ENCODE measurements at places on chromosomes 5 and 9.
A peak's percentile ranks its signal among the peaks of the same experiment; 100 is the strongest.

DNA sequence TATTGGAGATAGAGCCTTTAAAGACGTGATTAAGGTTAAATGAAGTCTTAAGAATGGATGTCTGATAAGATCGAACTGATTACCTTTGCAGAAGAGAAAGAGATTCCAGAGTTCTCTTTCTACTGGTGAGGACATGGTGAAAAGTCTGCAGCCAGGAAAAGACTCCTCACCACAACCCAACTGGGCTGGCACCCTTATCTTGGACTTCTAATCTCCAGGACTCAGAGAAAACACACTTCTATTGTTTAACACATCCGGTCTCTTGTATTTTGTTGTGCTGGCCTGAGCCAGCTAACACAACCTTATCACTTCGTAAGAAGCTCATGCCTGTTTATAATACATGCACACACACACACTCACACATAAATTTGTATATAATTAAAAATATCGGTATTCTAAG lies 489.1 kb downstream of the PRDM9 start:
- DNase-seq = no peak

DNA sequence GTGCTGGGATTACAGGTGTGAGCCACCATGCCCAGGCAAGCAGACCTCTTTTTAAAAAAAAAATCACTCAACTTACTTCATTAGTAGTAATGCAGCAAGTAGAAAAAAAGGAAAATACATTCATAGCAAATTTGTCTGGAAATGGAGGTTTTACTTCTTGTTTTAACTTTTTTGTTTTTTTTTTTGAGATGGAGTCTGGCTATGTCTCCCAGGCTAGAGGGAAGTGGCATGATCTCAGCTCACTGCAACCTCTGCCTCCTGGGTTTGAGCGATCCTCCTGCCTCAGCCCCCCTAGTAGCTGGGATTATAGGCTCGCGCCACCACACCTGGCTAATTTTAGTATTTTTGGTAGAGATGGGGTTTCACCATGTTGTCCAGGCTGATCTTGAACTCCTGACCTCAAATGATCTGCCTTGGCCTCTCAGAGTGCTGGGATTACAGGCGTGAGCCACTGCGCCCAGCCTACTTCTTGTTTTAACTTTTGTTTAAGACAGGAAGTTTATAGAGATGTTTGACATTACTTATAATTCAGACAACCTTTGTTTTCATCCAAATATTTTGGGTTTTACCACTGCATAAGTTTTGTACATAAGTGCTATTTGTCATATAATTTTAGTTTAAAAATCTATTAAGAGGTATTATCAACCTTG lies 26.5 kb downstream of the UBE2R2 start:
- DNase-seq = no peak

GRCh38 chr5:143521141-143521540 lies 117.7 kb upstream of the NR3C1 start:
- no peak for DNase-seq

GRCh38 chr9:99433555-99433954 lies 211.5 kb downstream of the SEC61B start:
- peak; percentile 47 for DNase-seq

DNA sequence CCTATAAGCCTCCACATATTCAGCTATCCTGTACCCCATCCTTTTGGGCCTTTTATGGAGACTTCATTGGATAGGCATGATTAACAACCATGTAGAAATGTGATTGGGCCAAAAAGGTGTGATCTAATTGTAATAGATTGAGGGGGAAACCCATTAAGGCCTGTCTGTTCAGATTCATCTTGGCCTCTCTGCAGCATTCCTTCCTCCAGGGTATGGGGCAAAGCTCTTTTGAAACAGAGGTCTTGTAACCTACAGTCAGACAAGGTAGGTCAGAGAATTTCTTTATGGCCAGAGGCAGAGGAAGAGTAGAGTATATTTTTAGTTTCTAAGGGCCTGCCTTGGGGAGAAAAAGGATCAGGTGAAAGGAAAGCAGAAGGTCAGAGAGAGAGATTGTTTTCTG lies 98.5 kb downstream of the INVS start:
- DNase-seq = no peak

- no peak for DNase-seq
These were observed 90.6 kb downstream of the RALGPS1 start for GRCh38 chr9:127004946-127005769.

DNA sequence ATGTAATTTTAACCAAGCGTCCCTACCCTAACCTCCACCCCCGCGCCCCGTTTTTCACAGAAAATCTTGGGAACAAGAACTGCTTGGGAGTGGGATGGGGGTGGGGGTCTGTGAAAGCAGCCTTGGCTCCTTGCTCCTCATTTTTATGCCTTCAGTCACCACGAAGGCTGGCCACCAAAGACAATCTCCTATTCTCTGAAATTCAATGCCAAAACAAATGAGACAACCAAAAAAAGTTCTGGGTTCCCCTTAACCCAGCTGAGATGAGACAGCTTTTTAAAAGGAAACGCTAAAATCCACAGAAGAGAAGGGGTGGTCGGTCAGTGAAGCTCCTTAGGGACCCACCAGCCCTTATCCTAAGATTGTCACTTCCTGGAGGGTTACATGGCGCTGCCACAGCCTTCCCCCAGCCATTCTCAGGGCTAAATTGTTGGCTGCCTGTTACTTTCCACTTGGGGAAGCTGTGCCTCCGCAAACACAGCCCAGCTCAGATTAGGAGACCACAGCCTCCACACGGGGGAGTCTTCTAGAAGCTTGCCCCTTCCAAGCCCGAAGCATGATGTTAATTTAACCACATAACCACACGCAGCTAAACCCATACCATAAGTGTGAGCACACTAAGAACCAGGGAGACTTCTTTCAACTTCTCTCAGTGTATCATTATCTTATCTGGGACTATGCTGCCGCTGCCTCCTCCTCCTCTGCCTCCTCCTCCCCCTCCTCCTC lies 136.3 kb downstream of the FOXD1 start:
- no peak for DNase-seq

GRCh38 chr9:110148384-110148783 lies 59.6 kb downstream of the C9orf152 start:
- DNase-seq = no peak

DNA sequence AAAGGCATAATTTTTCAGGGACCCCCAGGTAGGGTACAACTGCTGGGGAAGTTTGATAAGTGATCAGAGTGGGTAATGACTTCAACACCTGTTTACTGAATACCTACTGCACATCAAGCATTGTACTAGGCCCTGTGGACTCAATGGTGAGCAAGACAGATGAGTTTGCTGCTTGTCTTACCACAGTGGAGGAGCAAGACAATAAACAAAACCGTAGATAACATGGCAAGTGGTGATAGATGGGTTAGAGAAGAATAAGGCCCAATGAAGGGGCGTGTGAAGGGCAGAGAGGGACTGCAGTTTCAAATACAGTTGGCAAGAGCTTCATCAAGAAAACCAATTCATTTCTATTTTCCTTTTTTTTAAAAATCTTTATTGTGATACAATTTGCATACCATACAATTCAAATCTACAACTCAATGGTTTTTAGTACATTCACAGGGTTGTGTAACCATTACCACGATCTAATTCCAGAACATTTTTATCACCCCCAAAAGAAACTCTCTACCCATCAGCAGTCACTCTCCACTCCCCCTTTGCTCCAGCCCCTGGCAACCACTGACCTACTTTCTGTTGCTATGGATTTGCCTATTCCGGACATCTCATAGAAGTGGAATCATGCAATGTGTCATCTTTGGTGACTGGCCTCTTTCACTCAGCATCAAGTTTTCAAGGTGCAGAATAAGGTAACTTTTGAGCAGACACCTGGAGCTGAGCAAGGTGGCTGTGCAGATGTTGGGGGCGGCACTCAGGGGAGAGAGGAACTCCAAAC lies 31.9 kb upstream of the HAND1 start:
- no peak for DNase-seq

- DNase-seq = no peak
These were observed 48.4 kb downstream of the EXOSC2 start for GRCh38 chr9:130741831-130742449.

DNA sequence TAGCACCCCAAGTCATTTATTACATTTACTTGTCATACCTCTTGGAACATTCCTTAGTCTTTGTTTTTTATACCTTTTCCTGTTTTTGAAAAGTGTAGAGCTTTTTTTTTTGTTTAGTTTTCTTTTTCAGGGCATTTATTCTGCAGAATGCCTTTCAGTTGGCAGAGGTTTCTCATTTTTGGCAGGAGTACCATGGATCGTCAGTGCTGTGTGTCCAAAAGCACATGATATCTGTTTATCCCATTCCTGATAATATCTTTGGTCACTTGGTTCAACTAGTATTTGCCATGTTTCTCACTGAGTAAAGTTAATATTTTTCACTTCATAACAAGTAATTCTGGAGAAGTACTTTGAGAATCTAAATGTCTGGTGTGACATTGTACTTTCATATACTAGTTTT lies 10.7 kb downstream of the OGN start:
- no peak for DNase-seq

DNA sequence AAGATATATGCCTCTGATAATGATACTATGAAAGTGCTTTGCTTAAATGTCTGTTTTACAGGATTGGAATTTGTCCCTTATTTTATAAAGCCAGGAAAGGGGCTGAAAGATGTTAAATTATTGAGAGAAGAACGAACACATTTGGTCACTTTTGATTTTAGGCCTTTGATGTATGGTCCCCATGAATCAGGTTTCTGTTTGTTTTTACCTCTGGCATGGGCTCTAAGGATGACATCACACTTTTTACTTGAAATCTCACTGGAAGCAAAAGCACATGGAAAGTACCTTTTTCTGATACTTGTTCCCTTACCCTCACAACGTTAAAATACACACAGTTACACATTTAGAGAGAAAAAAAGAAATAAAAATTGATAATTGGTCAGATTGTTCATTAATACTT lies 6.9 kb downstream of the OTULIN start:
- no peak for DNase-seq

DNA sequence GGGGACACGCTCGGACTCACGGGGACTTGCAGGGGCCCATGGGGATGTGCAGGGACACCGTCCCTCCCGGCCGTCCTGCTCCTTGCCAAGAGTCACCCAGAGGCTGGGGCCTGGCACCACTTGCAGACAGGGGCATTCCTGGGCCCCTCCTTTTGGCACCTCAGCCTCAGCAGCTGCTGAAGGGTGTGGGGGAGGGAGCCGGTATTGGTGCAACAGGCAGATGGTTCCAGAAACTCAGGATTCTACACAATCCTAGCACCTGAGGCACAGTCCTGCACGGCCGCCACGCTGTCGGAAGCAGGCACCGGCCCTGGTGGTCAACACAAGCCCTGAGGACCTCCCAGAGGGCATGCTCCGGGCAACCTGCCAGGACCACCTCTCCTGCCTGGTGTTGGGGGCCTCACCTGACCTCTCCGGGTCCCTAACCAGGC lies 19.3 kb upstream of the SLC12A7 start:
- DNase-seq = no peak

DNA sequence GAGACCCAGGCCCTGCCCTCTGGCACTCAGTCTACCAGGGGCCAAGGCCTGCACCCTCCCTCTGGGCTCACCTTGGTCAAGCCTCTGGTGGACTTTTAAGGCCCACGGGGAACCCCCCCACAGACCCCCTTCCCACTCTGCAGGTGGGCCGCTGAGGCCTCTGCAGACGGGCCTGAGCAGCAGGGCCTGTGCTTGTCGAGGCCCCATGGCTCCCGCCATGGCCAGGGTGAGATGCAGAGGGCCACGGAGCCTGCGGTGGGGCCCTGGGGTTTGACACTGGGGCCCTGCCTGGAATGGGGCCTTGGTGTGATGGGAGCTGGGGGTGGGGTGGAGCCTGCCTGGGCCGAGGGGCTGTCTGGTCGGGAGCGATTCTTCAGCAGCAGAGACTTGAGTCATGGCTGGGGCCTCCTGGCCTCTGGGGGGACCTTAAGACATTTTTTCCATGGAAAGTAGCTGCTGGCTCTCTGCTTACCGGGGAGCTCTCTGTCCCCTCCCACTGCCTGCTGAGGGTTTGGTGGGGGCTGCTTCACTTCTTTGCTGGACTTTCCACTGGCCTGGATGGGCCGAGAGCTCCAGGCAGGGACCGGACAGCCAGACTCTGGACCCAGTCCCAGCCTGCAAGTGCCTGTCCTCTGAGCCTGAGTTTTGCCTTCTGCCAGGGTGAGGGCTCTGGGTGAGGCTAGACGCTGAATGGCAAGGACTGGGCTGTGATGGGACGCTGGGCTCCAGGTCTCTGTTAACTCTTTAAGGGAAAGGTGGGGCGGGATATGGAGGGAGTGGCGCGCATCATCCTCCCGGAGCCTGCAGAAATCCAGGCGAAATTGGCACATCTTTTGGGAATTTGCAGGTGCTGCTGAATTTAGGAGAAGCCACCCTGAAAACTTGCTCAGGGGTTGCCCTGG lies 132.2 kb downstream of the RXRA start:
- DNase-seq = no peak

DNA sequence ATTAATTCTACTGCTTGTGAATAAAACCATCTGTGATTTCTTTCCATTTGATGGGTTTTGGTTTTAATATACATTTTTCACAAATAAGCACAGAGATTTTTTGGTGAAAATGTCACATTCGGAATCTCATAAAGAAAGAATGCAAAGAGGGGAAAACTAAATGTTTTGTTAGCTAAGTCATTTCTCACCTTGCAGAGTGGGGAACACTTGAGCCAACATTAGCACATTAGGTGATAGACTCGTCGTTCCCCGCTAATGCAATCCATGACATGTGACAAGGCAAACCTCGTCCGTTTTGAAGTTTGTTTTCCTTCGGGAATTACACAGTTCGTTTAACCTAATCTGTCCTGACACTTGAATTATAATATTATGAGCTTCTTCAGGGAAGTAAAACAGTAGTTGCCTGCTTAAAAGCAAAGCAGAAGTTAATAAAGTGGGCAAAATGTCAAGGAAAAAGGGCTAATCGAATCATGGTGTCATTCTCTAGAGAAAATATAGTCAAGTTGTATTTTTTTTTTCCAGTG lies 95.8 kb upstream of the LMX1B start:
- DNase-seq = no peak

GRCh38 chr5:15889001-15889400 lies 290.6 kb downstream of the MARCHF11 start:
- no peak for DNase-seq

GRCh38 chr5:100142607-100143006 lies 392.6 kb upstream of the FAM174A start:
- DNase-seq = no peak

DNA sequence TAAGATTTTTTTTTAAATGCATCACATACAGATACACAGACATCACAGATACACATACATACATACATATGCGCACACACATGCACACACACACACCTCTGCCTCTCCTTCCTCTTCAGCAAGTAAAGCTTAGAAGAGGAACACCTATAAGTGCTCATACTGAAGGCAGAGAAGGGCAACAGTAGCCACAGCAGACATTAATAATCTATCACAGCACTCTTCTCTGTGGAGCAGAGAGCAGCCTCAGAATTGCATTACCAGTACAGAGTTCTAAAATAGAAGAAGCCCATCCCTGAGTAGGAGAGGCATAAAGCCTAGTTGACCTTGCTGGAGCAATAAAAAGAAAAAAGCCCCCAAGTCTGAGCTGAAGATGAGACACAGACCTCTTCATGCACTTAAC lies 110.6 kb downstream of the MLLT3 start:
- no peak for DNase-seq

DNA sequence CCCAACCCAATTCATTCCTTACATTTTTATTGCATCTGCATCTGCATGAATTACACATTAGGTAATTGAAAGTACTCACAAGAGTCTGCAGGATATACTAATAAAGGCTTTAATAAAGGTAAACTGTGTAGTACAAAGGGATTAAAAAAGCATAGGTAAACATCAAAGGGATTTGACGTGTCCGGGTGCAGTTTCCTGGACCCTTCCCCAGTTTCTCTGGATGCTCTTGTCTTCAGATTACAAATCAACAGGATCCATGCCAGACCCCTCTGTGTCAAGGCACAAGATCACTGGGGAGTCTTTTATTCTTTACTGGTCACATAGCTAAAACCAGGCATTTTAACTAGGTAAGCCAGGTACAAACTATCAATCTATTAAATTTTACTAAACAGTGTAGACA lies 177.2 kb upstream of the TYRP1 start:
- DNase-seq = no peak

All from activated B cell treated with CpG ODN at 0.5 μM for 24 hours (primary cell).